AG09319 (cell line): ENCODE measurements at places on chromosomes 2 and 18.

GRCh38 chr2:83665894-83666293 lies 793.2 kb downstream of the SUCLG1 start:
- DNase-seq, result no peak

DNA sequence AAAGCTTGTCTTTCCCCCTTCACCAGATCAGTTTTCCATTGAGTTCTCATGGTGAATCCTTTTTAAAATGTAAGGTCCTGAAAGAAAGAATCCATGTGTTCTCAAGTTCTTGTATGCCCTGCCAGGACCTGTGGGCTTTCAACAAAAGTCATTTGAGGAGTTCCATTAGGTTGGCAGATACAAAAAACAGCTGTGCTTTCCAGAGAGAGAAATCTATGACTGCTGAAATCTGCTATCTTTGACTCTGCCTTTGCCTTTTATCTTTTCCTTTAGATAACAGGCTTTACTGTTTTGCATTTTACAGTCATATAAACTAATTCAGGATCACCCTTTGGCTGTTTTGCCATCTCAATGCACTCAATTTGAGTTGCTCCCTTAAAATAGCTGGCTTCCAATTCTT lies 59.7 kb downstream of the CXCR4 start:
- DNase-seq, result no peak

GRCh38 chr2:72098935-72099334 lies 48.7 kb downstream of the CYP26B1 start:
- no peak for DNase-seq

DNA sequence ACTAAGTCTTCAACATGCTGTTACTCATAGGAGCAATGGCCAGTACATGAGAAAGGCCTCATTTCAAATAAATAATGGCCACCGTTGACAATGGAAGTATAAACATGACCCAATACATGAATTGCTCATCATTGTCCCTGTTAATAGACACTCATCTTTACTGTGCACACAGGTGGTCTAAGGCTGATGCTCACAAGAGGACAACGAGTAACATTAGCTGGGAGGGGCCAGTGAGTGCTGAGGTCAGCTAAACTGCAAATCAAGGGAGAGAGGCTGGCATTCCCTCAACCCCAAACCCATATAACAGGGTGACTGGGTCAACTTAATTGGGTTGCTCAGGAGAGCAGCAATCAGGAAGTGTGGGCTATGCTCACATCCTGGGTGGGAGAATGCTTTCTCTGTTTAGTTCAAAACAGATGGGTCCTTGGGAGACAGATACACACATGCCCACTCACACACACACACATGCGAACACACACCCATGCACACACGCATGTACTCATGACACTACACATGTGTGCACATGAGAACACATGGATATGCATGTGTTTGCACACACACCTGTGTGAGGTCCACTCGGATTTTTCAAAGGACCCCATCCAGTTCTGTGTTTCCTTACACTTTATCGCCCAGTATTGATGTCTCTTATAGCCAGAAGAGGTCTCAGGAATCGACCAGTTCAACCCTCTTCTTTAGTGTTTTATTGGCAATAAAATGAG lies 172.0 kb downstream of the INHBB start:
- DNase-seq, result no peak

- no peak for DNase-seq
Measured at GRCh38 chr2:156657809-156658208, 221.6 kb downstream of the GPD2 start.

GRCh38 chr2:104051766-104052165 lies 802.1 kb upstream of the POU3F3 start:
- no peak for DNase-seq

DNA sequence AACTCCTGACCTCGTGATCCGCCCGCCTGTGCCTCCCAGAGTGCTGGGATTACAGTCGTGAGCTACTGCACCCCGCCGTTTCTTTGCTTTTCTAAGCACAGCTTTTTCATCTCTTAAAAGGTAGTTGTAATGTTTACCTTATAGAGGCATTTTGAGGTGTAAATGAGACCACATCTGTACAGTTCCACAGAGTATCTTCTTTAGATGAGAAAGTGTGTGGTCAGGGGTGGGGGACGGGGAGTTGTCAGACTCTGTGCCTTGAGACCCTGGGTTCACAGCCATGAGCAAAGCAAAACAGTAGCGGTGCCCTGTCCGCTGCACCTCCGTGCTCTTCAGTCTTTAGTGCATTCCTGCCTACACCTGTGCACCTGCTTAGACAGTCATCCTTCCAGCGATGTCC lies 251.6 kb downstream of the ZNF407 start:
- no peak for DNase-seq
